Activated T-cell treated with anti-CD3 and anti-CD28 coated beads, Interleukin-2, amount 50 U/mL, for 4 hours (primary cell): ENCODE measurements at places on chromosomes 6 and 20. TPM values are rescaled to one million over a fixed set of nuclear protein-coding genes. Genes with fewer than 3 reads are reported as not detected.

DNA sequence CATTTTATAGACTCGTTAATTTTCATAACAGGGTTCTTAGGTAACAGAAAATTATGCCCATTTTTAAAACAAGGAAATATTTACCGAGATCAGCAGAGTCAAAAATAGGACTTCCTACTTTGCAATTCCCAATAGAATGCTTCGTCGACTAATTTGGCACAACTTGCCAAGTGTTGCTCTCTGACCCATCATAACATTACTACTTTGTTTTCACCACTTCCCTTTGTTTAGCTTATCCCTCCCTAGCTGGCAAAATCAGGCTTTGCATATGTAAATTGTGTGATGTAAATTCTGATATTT, 914 bp upstream of the RANBP9 start:
- no peak for DNase-seq

DNA sequence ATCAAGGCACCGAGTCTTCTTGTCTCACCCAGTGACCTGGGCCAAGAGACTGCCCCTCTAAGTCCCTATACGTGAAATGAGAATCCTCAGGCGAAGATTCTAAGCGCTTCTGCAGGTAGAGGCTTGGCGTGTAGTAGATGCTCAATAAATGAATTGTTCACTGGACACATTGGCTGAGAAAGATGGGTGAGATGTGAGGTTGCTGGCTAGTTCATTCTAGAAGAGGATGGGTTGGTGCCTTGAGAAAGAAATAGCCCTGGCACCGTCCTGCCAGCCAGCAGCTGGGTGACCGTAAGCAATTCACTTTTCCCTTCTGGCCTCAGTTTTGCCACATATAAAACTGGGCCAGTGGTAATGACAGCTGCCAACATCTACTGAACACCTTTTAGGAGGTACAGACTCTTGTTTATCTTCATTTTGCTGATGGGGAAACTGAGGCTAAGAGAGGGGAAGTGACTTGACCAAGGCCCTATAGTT, 1.4 kb downstream of the SRC start:
- DNase-seq = no peak

- peak; percentile 25 for DNase-seq
Measured at GRCh38 chr6:151389618-151390275, 1.6 kb downstream of the ZBTB2 start.

The POPDC3 gene
- not detected for total RNA-seq

The AGPAT4 gene
- 2.0 TPM for total RNA-seq
